ENCODE measurements at places on chromosomes 4 and X.

- DNase-seq = no peak
Measured at GRCh38 chr4:159410076-159410777, 307.3 kb downstream of the RAPGEF2 start.

- DNase-seq = no peak
Measured at GRCh38 chrX:9829308-9830267, 43.4 kb downstream of the SHROOM2 start.

- DNase-seq = no peak
Measured at GRCh38 chrX:13667919-13668318, 15.0 kb downstream of the TCEANC start.

DNA sequence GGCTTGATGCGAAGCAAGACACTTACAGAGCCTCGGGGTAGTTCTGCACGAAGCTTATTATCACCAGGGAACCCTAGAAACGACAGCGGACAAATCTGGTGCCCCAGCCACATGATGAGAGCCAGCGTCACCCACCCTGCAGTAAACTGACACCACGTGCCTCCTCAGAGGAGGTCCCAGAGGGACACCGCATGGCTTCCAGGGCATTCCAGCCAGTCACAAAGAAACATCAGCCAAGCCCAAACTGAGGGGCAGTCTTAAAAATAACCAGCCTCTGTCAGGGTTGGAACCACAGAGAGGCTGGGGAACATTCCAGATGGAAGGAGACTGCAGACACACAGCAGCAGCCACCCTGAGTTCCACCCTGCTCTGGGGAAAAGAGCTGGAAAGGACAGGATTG lies 36.6 kb upstream of the HGFAC start:
- DNase-seq = no peak

- DNase-seq = no peak
Measured at GRCh38 chr4:2849267-2850152, 5.9 kb downstream of the ADD1 start.

- DNase-seq = peak; percentile 43
Measured at GRCh38 chr4:1604706-1605205, 79.4 kb downstream of the FAM53A start.

- DNase-seq = no peak
Measured at GRCh38 chr4:139316733-139317132, 14.5 kb upstream of the NDUFC1 start.

GRCh38 chr4:24024605-24025004 lies 134.8 kb upstream of the PPARGC1A start:
- no peak for DNase-seq

GRCh38 chr4:2914256-2915126 lies 48.7 kb downstream of the NOP14 start:
- DNase-seq = no peak

GRCh38 chr4:76083386-76083988 lies 9.0 kb downstream of the ART3 start:
- no peak for DNase-seq

DNA sequence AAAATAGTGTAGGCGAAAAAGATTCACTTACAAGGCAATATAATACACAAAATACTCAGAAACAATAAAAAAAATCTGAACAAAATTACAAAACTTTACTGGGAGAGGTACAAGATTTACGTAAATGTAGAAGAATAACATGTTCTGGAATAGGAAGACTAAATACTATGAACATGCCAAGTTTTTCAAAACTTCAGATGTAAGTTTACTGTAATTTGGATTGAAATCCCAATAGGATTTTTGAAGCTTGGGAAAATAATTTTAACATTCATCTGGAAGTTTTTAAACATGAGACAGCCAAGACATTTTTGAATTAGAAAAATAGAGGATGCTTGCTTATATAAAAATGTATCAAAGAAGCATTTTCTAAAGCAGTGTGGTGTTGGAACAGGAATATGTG lies 30.5 kb upstream of the CT83 start:
- DNase-seq = no peak

DNA sequence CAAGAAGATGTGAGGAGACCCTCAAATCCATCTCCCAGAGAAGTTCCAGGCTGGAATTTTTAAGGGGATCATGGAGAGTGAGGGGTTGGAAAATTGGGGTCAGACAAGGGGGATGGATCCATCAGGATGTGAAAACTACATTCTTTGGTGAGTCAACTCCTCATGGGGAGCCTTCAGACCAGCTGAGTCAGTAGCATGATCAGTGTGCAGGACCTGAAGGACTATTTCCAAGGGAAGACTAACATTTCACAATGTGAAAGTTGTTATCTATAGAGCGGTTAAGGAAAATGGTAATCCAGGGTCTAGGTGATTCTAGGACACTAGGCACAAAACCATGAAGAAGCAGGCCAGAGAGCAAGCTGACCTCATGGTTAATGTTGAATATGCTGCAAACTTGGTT lies 38.6 kb upstream of the CEP135 start:
- DNase-seq = no peak

DNA sequence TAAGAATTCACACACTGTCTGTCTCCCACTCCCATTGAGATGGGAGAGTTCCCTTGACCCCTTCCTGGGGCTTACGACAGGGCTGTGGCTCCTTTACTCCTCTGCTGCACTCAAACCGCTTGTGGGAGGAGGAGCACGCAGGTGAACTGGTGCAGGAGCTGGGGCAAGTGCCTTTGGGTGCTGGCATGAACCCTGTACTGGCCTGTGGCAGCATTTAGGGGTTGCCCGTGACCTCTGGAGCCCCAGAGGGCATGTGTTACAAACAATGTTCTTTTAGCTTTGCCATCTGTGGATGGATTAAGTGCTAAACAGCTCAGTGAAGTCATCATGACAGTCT lies 21.8 kb upstream of the FTHL17 start:
- no peak for DNase-seq

DNA sequence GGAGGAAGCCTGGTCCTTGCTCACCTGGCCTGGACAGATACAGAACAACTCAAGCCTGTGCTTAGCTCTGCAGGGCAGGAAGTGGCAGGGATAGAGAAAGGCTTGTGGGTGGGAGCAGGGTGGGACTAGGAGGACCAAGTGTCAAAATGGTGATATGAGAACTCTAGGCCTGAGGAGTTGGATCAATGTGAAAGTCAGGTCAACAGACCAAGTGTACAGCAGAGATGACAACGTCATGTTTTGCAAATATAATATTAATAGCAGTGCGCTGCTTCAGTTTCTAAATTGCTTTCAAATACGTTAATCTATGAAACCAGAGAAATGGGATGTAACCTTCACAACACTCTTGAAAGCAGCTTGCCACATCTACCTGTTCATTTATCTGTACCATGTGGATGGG lies 114.2 kb upstream of the MAP3K15 start:
- DNase-seq = no peak

- DNase-seq = no peak
Measured at GRCh38 chr4:152771741-152772533, 7.6 kb downstream of the TIGD4 start.

DNA sequence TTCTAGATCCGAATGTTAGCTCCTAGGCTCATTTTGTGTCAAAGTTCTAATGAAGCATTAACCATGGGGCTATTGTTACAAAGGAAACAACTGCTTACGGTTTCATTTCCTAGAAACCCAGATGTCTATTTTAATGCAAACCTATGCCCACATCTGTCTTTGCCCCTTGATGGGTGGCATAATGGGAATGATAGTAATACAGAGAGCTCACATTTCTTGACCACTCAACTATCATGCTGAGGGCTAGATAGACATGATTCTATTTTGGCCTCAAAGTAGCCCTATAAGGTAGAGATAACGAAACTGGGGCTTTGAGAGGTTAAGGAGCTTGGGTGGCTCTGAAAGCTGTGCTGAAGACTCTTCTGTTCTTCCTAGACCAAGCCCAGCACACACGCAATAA lies 1.9 kb downstream of the TLR7 start:
- DNase-seq = no peak

- DNase-seq = no peak
Measured at GRCh38 chrX:117803463-117803862, 313.1 kb downstream of the KLHL13 start.

DNA sequence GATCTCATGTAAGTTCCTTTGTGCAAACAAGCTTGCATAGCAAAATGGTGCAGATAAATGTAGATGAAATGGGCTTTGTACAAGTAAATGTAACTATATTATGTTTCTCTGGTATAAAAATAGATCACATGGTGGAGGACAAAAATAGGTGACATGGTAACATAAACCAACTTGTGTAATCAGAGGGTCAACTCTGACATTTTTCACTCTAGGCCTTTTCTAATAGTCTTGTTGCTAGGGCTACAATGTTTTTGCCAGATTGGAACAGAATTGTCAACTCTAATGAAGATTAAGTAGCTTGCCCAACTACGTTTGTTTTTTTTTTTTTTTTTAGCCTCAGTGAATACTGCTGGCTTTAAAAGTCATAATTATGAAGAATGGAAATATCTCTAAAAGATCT lies 11.5 kb downstream of the MAD2L1 start:
- no peak for DNase-seq

DNA sequence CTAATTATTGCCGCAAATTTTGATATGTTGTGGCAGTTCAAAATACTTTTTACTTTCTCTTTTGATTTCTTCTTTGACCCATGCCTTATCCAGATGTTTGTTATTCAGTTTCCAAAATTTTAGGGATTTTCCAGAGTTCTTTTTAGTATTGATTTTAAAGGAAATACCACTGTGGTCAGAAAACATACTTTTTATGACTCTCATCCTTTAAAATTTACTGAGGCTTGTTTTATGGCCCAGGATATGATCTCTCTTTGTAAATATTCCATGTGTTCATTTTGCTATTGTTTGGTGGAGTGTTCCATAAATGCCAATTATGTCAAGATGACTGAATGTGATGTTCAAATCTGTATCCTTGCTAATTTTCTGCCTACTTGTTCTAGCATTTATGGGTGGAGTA lies 272.3 kb upstream of the DIPK2B start:
- no peak for DNase-seq

DNA sequence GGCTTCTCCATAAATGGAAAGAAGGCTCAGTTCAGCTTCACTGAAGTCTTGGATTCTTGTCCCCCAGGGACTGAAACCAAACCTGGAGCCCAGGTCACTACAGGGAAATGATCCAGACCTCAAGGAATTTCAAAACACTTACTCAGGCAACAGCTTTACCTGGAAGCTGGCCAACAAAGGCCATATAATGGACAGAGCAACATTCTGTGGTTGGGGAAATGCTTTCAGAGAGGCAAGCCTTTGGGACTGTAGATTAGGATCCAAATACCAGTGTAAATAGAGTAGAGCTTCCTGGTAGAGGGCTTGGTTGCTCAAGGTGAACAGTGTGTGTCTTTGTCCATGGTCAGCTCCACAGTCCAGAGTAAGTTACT lies 57.0 kb upstream of the PROM1 start:
- DNase-seq = no peak

GRCh38 chr4:183443655-183444213 lies 702 bp upstream of the CDKN2AIP start:
- DNase-seq = no peak

DNA sequence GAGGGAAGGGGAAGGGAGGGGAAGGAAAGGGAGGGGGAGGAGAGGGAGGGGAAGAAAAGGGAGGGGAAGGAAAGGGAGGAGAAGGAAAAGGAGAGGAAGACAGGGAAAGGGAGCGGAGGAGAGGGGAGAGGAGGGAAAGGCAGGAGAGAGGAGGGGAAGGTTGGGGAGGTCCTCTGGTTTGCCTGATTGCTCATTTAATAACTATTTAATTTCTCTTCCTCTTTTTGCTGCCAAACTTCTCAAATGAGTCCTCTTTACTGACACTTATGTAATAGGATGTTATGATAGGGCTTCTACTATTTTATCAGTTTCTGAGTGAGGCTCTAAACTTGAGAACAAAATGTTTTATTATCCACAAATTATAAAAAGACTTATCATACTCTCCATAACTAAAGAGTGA lies 35.4 kb upstream of the PPA2 start:
- no peak for DNase-seq

DNA sequence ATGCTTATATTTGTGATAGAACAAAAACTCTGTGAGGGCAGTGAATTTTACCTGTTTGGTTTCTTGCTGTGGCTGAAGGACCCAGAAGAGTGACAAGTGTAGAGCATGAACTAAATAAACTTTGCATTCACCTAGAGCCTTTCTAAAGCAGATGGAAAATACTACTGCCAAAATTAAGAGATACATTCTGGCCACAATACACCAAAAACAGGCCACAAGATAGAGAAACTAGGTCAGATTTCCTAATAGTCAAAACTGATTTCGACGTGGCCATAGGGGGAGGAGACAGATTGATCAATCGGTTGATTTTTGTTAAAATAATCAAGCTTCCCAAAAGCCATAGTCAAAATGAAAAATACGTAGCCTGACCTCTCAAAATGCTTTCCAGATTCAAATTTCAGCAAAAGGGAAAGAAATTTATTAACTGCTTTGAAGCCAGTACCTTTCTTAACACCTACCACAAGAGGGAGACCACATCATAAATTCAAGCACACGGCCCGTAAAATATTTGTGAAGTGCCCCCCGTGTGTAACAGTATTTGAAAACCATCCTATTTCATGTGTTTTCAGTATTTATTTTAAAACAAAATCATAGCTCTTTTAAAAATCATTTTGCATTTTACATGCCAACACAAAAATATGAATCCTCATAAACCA lies 132.4 kb downstream of the CORIN start:
- no peak for DNase-seq

DNA sequence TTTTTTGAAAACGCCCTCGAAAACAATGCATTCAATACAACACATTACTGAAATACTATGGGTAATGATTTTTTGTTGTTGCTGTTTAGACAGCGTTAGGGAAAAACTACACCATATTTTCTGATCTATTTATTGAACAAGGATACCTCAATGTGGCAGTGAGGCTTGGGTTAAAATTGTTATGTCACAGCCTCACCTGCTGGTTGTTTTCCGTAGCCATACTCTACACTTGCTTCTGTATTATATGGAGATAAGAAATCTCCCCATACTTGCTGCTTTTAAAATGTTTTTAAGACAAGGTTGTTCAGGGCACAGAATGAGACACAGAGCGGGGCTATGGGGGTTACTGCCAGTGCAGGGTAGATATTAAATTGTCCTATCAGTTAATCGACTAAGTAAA lies 221.6 kb upstream of the FTHL17 start:
- DNase-seq = no peak

DNA sequence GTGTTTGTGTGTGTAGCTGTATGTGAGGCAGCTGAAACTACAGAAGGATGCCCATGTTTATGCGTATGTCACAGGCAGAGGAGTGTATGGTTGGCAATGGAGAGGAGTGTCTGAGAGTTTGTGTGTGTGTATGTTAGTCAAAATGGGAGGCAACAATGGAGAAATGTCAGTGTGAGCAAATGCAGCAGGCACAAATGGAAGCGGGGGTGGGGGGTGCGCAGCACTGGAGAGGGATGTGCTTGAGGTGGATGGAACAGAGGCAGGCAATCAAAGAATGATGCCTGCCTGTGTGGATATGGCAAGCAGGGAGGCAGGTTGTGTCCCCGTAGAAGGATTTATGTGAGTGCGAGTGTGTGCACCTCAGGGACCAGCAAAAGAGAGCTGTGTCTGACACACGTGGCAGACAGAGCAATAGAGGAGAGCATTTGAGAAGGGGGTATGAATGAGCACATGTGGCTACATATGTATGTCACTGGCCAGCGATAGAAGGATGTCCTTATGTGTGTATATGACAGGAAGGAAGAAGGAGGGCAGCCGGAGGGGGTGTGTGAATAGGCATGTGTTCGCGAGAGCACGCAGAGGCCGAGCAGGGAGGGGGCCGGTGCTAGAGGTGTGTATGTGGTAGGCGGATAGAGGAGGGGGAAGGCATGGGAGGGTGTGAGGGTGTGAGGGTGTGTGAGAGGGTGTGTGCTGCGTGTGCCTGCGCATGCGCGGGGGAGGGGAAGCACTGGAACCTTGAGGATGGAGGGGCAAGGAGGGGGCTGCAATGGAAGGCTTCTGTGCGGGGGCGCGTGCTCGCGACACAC lies 1.1 kb downstream of the PJA1 start:
- DNase-seq = no peak

All from dorsolateral prefrontal cortex (tissue), 122 donors.